Lung (tissue), 17 donors: ENCODE measurements at places on chromosomes 12 and 14. TPM values are rescaled to one million over a fixed set of nuclear protein-coding genes. Genes with fewer than 3 reads are reported as not detected.

- no peak for DNase-seq
Measured at GRCh38 chr14:22178333-22178839, 410.6 kb downstream of the DAD1 start.

- DNase-seq, result peak; percentile 92
Measured at GRCh38 chr12:55830601-55831446, 1.4 kb upstream of the DNAJC14 start.

DNA sequence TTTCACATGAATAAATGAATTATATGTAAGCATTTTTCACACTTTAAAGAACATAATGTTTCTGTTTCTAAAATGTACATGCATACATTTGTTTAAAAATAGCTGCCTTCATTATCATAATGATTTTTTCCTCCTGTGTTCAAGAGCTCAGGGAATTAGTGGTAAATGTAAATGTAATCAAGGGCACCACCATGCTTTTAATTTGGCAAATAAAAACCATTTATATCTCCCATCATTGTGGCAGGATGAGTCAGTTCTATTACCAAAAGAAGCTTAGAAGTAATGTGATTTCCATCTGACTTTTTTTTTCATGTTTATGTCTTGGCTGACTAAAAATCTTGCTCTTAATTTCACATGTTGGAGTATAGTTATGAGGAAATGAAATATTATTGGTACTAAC lies 176.1 kb downstream of the GXYLT1 start:
- no peak for DNase-seq

DNA sequence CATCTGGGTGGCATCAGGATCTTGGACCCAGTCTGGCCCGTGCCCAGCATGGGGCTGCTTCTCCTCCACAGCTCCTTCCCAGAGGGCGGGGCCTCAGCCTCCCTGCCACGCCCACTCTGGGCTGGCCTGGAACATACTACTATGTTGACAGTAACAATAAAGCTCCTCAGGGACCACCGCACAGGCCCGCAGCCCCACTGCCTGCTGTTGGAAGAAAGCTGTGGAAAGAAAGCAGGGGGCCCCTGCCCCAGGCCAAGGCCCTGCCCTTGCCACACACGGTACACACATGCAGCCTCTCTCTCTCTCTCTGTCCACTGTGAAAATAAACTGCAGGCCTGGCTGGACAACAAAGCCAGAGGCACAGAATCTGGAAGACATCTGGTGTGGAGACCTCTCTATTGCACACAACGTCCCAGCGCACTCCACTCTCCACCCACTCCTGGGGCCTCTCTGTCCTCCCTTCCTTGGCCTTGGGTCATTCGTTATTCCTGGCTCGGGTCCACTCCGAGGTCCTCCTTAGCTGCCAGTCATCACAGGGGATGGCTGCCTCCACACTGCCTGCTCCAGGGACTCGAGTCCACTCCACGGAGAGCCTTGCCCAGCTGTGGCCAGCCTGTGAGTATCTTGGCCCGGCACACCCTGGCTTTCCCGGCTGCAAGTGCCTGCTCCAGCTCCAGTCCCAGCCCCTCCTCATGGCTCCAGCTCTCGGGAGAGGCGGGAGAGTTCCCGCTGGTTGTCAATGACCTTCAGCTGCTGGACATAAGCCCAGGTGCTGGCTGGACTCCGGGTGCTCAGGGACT lies 11.8 kb upstream of the ENDOU start:
- DNase-seq, result peak; percentile 77

DNA sequence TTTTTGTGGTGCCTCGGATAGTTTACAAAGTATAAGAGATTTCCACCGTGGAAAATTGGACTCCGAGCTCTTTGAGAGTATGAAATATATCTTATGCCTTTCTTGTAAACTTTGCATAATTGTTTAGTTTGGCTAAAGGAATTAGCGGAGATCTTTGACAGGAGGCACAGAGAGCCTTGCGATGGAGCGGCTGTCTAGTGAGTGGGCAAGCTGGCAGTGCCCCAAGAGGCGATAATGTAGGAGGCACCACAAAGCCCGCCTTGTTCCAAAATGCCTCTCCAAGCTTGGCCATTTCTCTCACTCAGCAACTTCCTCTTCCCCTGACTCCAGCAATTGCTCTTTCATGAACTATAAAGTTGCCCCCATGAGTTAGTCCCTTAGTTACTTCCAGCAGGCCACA lies 270.1 kb upstream of the PRICKLE1 start:
- peak; percentile 15 for DNase-seq

GRCh38 chr14:67566908-67567307 lies 33.2 kb downstream of the PIGH start:
- DNase-seq, result no peak

- DNase-seq, result no peak
Measured at GRCh38 chr12:105331805-105332251, 1.3 kb downstream of the C12orf75 start.

DNA sequence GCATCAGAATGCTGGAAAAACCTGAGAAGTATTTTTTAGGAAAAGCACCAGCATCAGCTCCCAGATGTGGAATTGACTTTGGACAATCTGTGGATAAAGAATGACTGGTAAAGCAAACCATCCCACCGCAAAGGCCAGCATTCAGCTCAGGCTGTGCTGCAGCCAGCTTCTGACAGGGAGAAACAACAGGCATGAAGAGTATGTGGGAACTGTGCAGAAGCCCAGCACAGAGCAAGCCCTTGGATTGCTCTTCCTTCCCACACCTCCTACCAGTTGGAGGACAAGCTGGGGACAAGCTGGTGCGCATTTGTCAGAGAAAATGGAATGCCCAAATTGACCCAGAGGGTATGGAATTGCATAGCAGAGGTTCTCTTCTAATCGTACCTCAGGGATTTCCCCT lies 228.1 kb downstream of the ANO2 start:
- no peak for DNase-seq

GRCh38 chr12:116301621-116302020 lies 24.1 kb upstream of the MED13L start:
- DNase-seq, result no peak

GRCh38 chr14:76603713-76604112 lies 157.6 kb upstream of the VASH1 start:
- DNase-seq, result no peak

- DNase-seq, result no peak
Measured at GRCh38 chr12:121358073-121358472, 5.9 kb upstream of the ANAPC5 start.

- DNase-seq, result no peak
Measured at GRCh38 chr12:118175823-118176447, 40.0 kb downstream of the PEBP1 start.

DNA sequence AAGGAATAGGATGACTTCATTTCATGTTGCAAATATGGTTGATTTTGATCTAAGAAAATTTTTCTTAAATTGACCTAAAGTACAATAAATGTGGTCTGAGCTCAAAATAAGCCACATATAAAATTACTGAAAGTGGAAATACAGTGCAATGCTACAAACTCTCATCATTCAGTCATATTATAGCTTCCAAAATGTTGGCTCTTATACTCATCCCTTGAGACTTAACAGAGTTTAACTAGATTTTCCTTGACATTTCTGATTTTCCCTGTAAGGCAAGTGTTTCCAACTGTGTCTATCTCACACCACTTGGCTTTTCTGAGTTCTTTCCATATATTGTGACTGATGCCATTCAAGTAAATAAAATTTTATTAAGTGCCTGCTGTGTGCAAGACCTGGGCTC lies 123.7 kb upstream of the NTF3 start:
- no peak for DNase-seq

DNA sequence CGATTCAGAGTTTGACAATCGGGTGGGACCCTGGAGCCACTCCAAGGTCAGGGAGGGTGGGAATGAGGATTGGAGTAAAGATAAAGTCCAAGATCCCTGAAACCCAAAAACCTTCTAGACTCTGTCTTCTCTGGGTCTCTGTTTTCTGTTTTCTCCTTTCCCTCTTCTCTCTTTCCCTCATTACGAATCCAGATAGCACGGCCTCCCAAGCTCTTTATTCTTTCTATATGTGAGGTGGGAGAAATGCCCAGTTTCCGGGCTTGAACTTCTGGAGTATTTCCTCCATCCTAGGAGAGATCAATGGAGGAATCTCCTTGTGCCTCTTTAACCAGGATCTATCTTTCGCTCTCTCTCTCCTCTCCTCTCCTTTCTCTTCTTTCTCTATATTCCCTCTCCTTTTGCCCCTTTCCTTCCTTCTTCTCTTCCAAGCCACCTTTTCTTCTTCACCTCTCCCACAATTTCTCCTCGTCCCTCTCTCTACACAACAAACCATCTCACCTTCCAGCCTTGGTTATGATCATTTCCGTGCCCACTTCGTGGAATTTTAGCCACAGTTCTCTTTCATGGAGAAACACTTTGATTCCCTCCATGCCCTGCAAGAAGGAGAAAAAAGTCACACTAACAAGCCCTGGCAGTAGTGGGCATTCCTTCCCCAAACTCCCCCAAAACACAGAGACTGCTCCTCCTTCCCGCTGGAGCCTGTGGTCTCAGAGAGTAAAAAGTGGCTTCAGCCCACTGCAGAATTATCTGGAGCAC lies 4.4 kb downstream of the TBX5 start:
- DNase-seq, result peak; percentile 32

GRCh38 chr12:122724641-122725243 lies 5.9 kb downstream of the HCAR1 start:
- no peak for DNase-seq

DNA sequence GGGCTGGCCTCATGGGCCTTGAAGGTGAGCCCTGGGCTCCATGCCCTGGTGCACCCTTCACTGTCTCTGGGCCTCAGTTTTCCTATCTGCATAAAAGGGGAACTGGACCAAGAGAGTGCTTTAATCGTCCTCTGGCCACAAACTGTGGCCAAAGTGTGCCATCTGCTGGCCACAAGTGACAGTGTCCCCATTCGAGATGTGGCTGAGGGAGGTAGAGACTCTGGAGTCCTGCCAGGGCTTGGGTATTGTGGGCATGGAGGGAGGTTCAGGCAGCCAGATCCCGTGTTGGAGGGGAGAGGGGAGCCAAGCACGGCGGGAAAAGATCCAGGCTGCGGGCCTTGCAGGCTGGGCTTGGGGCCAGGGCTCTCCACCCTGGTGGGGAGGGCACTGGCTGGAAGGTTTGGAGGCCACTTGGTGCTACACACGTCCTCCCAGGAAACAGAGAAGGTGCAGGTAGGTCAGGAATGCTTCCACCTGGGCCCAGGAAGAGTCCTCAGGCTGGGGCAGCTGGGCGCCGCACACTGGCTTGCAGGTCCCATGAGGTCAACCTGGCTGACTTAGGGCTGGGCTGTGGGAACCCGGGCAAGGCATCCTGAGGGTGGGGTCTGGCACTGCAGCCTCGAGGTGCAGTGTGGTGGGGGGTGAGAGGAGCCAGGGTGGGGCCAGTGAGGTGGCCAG lies 7.3 kb upstream of the KIF26A start:
- DNase-seq, result peak; percentile 63

DNA sequence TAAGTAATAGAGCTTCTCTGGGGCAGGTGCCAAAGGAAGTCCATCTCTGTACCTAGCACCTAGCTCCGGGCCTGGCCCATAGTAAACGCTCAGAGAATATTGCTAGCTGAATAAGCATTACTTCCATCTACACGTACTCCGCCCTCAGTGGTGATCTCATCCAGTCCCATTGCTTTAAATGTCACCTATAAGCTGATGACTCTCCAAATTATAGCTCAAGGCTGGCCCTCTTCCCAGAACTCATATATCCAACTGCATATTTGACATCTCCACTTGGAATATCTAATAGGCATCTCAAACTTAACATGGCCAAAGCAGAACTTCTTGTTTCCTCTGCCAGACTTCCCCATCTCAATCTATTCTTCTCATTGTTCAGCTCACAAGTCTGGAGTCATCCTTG lies 6.9 kb upstream of the DYNLL1 start:
- DNase-seq, result no peak

DNA sequence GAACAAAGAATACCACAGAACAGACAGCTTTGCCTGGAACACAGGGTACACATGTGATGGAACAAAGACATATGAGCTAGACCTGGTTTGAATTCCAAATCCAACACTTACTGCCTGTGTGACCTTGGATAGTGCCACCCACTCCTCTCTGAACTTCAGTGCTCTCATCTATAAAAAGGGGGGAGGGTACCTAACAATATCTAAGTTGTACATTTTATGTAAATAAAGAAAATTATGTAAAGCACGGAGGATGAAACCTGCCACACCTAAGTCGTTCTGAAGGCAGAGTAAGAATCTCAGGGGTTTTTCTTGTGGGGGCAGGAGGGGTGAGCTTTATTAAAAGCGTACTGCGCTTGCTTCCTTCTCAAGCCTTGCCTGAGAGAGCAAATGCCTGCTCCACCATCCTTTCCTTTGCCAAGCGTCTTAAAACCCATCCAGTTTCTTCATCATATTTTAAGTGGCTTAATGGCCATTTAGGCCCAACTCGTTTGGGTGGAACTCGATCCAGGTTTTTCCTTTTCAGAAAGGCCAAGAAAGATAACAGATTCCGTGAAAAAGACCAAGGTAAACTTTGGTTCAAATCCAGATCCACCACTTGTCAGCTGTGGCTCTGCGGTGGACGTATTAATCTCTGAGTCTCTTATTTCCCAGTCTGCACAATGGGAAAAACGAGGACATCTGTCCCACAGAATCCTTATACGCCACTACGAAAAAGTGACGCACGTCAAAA lies 946 bp downstream of the DDX24 start:
- DNase-seq, result peak; percentile 68

DNA sequence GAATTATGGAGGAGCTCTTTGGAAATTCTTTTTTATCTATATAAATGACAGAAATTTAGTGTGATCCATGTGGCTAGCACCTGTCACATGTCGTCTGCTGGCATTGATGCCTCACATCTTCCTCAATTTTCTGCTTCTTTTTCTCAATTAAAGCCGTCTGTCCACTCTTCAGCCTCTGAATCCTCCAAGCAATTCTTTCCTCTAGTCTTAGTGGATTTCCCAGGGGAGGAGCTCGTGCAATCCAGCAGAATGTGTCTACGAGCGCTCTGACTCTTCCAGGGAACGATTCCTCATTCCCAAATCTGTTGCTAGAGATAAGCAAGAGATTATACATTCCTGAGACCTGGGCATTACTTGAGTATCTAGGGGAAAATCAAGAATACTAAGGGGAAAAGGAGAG lies 176.6 kb downstream of the EMP1 start:
- no peak for DNase-seq

DNA sequence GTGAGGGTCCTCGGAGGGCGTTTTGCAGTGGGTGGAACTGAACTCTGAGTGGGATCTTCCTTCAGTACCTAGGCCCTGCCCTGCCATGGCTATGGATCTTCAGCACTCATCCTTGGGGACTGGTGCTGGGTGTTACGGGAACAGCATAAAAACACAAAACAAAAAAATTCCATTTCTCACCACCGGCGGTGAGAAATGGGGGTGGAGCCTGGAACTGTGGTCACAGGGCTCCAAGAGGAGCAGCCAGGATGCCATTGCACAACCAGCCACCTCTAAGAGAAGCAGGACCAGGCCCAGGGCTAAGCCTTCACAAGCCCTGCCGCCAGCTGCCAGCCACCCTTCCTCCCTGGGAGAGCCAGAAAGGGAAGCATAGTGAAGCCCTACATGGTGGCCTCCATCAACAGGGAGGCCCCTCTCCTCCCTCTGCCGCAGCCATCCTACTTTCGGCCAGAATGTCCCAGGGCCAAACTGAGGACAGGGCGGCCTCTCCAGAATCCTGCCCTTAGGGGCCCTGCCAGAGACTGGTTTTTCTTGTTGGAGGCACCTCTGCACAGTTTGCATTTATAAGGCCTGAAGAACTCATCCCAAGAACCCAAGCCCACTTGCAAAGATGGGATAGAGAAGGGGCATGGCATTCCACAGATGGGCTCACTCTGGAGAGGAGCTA lies 76.5 kb downstream of the VCPKMT start:
- no peak for DNase-seq

NAV3 gene
- total RNA-seq, result 12.5 TPM

CCDC196 gene
- total RNA-seq, result not detected

TRHDE gene
- total RNA-seq, result 6.5 TPM

ANO4 gene
- total RNA-seq, result 1.9 TPM

NOVA1 gene
- total RNA-seq, result 10.0 TPM

NTN4 gene
- total RNA-seq, result 72.4 TPM

CLEC1B gene
- total RNA-seq, result 2.2 TPM

KRT2 gene
- total RNA-seq, result not detected

C12orf60 gene
- 0.55 TPM for total RNA-seq
